Vagina (tissue), 2 donors: ENCODE measurements at places on chromosomes 16 and 17.

GRCh38 chr17:67830440-67830839, 5.1 kb downstream of the BPTF start:
- no peak for DNase-seq

- no peak for DNase-seq
Observed at GRCh38 chr16:84864326-84864955, 44.7 kb downstream of the CRISPLD2 start.

GRCh38 chr17:29150161-29150560, 30.0 kb downstream of the MYO18A start:
- DNase-seq = no peak

DNA sequence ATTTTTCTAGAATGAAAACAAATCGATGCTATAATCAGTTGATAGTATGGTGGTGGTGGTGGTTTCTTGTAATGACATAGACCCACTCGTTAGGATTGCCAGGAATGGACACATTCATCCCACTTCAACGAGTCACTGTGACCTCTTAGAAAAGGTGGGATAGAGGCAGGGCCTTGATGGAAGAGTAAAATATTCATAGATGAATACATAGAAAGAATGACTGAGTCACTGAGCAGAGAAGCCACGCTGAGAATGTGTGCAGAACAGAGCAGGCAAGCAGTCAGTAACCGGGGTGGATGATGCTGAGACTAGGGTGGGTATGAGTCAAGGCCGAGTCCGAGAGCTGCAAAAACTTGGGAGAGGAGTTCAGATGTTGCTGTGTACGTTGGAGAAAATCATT, 129.9 kb downstream of the PITPNC1 start:
- DNase-seq = no peak

DNA sequence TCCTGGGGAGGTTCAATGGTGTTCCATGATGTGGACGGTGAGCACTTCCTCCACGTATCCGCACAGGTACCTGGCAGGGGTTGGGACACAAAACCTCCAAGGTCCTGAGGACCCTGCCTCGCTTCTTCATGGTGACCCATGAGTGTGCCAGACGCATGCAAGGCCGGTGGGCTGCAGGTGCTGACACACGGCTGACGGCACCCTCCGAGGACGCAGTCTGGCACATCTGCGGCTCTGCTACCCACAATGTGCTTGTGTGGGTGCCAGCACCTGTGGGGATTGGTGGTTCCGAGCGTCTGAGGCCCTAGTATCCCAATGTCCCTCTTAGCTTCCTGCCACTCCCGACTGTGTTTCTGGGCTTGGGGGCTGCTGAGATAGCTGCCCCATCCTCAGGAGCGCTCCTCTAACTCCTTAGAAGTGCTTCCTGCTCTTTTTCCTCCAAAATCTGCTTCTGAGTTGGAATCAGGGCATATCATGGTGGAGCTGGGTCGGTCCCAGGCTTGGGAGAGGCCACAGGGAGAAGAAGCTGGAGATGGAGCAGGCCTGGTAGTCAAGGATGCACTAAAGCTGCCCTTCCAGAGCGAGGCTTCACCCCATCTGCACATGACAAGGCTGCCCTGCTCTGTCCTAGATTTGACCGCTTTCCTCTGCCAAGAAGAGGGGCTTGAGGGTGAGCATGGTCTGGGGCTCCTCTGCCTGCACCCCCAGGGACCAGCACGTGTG, 1.6 kb downstream of the CYGB start:
- no peak for DNase-seq

DNA sequence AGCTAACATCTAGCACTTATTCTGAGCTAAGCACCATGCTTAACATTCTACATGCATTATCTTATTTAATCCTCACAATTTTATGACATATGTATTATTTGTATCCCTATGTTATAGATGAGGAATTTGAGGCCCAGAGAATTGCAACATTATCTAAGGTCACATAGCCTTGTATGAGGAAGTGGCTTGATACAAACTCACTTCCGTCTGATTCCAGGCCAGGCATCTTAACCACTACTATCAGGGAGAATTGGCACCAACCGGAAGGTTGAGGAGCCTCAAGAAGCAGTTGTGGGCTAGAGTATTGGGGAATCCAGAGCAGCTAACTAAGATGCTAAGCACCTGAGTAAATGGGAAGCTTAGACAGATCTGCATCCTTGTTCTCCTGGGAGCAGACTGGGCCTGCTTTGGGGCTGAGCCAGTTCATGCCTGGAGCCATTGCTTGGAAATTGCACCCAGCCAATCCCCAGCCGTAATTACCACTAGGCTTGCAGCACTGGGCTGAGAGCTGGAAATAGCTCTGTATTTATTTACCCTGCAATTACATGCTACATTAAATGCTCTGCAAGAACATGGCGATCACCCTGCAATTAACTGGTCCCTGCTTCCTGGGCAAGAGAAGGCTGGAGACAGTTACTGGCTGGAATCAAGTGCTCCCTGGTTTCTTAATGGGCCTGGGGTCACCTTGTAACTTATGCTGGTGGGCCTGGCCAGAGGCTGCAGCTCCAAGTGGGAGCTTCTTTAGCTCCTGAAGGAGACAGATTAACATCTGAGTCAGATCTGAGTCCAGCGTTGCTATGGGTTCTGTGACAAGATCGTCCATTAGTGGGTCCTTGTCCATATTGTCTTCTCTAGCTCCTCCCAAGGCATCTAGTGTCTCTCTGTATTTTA, 273.1 kb upstream of the CCL2 start:
- DNase-seq = peak; percentile 56

GRCh38 chr16:86033016-86033474, 134.1 kb downstream of the IRF8 start:
- no peak for DNase-seq

GRCh38 chr16:568401-569258, 1.1 kb upstream of the PIGQ start:
- no peak for DNase-seq

GRCh38 chr17:19513897-19514488, 19.7 kb upstream of the SLC47A1 start:
- no peak for DNase-seq

DNA sequence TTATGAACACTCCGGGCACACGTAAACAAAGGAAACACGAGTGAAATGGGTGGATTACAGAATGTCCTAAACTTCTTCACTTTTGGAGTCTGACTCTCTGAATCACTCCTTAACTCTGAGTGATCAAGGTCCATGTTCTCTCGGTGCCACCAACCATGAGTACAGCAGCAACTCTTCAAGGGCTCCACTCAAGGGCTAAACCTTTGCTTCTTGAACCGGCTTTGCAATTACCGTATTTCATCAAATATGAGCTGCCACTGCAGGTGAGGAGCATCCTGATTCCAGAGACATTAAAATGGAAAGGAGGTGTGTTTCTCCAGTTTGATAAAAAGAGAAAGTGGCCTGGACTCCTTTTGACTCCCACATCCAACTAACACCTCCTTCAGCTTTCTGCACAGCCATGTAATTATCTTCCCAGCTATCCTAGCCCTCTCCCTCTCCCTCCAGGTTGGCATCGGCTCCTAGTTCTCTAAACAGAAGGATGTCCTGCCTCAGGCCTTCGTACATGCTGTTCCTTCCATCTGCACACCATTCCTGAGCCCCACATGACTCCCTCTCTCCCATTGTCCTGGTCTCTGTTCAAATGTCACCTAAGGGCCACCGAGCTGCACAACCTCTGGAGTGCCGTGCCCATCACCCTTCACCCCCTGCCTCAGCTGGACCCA, 61.4 kb downstream of the ZDHHC7 start:
- DNase-seq = no peak

DNA sequence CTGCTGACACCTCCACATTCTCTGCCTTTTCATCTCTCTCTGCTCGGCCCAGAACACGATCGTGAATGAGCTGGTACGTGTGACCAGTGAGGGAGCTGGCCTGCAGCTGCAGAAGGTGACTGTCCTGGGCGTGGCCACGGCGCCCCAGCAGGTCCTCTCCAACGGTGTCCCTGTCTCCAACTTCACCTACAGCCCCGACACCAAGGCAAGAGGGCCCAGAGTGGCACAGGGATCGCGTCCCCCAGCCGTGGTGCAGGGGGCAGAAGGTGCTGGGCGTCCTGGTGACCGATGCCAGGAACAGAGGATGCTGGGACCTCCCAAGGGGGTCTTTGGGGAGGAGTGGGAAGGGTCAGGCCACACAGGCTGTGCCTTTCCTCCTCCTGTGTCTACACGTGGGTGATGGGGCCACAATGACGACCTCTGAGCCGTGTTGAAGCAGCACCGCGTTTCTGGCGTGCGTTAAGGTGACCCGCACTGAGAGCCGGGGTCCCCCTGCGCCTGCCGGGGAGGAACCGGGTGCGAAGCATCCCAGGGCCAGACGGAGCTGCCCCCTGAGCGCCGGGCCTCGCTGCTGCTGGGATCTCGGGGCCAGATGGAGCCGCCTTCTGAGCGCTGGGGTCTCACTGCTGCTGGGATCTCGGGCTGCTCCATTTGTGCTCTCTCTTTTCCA, 17.4 kb downstream of the GAA start:
- DNase-seq = no peak

- no peak for DNase-seq
Observed at GRCh38 chr16:56980792-56981724, 8.3 kb upstream of the NLRC5 start.
